Dermis microvascular lymphatic vessel endothelial cell (primary cell): ENCODE measurements at places on chromosomes 3 and 15. TPM values are rescaled to one million over a fixed set of nuclear protein-coding genes. Genes with fewer than 3 reads are reported as not detected.

The PPP1R14D gene
- not detected in 2 replicates for total RNA-seq

The TMC3 gene
- total RNA-seq, result not detected in 2 replicates

The OR5AC2 gene
- total RNA-seq, result not detected in 2 replicates

The GRK7 gene
- total RNA-seq, result not detected in 2 replicates

The MAP6D1 gene
- total RNA-seq, result 0.51 and 0.89 TPM in 2 replicates

The CACNA1D gene
- not detected in 2 replicates for total RNA-seq

The PPCDC gene
- 9.6 and 11.6 TPM in 2 replicates for total RNA-seq

The SERPINI1 gene
- total RNA-seq, result 0.76 and 1.4 TPM in 2 replicates

DNA sequence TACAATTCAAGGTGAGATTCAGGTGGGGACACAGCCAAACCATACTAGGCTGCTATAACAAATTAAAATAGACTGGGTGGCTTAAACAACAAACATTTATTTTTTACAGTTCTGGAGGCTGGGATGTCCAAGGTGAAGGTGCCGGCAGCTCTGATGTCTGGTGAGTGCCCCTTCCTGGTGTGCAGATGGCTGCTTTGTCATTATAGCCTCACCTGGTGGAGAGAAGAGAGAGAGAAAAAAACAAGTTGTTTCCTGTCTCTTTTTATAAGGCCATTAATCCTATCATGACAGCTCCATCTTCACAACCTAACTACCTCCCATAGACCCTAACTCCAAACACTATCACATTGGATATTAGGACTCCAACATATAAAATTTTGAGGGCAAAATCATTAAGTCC is 279.7 kb downstream of the ZIC1 start:
- DNase-seq, result no peak

GRCh38 chr3:190321789-190322603 is at the start of gene CLDN1:
TSS of gene CLDN1 (minus strand) at chr3:190322446. CDS start at chr3:190322206, 240 bp downstream.
- DNase-seq, result peak; percentile 24

DNA sequence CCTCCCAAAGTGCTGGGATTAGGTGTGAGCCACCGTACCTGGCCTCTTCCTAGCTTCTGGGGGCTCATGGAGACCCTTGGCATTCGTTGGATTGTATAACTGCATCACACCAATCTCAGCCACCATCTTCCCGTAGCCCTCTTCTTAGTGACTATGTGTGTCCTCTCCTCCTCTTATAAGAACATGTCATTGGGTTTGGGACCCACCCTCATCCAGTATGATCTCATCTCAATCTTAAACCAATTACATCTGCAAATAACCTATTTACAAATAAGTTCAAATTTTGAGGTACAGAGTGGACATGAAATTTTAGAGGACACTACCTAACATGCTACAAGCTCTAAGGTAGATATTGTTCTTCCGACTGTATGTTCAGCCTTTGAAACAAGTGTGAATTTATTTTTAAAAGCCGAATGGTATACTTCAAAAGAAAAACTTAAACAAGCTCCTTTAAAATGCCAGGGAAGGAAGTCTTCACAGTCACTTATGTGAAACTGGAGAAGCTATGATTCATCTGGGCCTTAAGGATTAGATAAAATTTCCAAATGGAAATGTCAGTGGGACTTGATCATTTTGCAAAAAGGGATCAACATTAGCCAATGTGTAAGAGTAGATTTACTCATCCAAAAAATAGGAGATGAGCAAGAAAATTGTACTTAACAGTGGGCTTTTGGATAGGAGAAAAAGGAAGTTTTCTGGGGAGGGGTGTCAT is 225.7 kb downstream of the MEX3B start:
- no peak for DNase-seq

DNA sequence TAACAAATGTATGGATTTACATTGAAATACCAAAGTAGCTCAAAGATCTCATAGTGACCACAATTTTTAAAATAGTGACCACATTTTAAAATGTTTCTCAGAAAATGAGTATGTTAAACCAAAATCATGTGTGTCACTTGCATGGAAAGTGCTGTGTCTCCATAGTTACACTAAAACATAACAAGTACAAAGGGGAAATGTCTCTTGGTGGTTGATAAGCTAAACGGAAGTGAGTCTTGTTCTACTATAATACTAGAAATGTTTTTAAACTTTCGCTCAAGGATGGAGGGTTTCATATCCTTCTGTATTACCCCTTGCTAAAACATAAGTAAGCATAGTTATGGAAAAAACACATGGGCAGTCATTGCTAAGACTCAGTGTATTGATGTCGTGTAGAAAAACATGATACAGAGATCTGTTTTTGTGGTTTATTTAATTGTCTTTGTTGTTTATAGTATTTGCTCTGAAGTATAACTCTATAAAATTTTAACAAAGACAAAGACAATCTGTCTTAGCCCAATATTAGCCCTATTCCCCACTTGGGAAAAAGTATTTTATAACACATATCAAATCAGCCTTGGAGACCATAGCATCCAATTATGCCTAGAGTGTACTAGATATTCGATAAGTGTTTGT is 27.0 kb upstream of the DENND4A start:
- peak; percentile 95 for DNase-seq

GRCh38 chr3:123104550-123104949 is 37.7 kb downstream of the PDIA5 start:
- DNase-seq, result peak; percentile 64

DNA sequence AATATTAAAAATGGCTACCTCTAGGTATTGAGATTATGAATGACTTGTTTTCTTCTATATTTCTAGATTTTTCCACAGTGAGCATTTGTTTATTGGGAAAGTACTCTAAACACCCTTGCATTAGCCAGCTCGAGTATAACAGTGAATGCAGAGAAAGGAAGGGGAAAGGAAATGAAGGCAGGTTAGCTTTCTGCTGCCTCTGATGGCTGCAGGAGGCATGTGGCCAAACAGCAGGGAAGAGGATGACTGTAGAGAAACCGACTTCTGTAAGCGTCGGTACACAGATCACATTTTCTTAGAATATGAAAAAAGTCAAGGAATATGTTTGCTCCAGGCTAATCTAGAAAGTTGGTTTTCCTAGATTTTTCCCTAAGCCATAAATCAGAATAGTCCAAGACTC is 19.8 kb downstream of the GNB5 start:
- DNase-seq, result peak; percentile 52

DNA sequence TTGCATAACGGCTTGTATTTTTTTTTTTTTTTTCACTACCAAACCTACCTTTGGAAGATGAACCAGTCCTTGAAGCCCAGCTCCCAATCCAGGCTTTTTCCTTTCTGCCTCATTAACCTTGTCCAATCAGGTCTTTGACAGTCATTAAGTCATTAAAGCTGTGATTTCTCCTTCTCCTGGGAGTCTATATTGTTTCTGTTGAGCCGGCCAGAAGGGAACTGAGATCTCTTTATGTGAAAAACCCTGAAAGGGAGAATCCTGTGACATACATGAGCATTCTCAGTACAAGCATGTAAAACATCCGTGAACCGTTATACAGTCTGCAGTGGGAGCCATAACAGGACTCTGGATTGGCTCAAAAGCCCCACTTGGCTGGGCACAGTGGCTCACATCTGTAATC is 40.0 kb downstream of the ZNF589 start:
- no peak for DNase-seq

- no peak for DNase-seq
Measured at GRCh38 chr3:40120806-40121205, 188.7 kb upstream of the EIF1B start.

DNA sequence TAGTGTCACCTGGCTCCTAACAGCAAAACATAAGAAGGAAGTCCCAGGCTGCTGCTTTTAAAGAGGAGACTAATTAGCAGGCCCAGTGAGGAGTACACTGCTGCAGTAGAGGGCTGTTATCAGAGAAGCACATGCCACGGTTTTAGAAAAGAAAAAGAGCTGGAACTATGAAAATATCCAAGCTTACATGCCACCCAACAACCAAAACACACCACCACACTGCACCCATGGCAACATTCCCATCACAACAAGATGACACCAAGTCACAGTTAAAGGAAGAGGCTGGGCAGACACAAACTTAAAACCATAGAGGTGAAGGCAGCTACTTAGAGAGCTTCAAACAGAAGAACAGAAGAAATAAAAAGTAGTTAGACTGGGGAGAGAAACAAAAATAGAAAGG is 37.0 kb downstream of the NPTN start:
- DNase-seq, result no peak

GRCh38 chr15:39451871-39452270 is 129.0 kb upstream of the THBS1 start:
- no peak for DNase-seq

DNA sequence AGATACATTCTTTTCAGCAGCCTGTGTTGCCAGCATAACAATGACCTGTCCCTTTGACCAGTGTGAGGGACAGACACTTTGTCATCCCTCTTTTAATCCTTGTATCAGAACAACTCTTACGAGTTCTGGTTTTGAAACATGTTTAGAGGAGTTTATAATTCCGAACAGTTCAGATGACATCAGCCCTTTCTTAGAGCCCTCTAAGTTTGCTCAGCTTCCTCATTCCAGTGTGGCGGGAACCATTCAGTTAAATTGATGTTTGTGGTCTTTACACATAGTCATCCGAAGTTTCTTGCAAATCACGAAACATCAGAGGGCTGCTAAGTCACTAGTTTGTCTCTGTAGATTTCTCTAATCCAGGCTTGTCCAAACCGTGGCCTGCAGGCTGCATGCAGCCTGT is 102.5 kb downstream of the AKAP13 start:
- DNase-seq, result no peak

DNA sequence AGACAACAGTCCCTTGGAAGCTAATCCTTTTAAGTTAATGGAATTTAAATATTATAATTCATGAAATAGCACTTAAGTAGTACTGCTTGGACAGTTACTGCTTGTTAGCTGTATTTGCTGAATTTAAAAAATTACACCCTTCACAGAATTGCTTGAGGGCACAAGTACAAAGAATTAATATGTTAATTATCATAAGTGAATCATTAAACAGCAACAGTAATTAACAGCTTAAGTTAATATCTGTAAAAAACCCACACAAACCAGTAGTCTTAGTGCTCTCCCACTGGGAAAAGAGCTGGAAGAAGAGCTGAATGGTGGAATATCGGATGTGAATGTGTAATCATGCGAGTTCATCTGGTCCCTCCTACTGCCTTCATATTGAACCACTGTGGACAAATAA is 232.0 kb downstream of the CD47 start:
- DNase-seq, result no peak

DNA sequence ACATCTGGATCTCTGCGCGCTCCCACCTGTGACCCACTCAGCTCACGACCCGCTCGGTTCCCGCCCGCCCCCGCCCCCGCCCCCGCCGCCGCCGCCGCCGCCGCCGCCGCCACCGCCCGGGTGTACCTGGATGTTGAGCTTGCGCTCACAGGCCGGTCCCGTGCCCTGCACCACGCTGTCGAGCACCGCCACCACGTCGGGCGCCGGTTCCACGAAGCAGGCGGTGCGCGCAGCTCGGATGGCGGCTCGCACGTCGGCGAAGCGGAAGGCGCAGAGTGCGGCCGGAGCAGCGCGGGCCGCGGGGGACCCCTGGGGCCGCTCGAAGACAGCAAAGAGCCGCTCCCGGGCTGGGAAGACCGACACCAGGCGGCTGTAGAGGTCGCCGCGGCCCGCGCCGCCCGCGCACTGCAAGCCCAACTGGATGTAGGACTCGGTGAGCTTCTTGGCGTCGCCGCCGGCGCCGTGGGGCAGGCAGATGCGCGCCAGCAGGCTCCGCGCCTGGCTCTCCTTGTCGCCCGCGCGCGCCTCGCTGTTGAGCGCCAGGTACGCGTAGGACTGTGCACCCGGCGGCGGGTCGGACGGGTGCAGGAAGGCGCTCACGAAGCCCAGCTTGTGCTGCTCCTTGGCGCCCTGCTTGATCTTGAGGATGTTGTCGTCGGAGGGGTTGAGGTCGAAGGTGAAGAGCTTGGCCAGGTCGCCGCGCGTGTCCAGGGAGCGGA is 1.1 kb downstream of the PLXND1 start:
- no peak for DNase-seq

DNA sequence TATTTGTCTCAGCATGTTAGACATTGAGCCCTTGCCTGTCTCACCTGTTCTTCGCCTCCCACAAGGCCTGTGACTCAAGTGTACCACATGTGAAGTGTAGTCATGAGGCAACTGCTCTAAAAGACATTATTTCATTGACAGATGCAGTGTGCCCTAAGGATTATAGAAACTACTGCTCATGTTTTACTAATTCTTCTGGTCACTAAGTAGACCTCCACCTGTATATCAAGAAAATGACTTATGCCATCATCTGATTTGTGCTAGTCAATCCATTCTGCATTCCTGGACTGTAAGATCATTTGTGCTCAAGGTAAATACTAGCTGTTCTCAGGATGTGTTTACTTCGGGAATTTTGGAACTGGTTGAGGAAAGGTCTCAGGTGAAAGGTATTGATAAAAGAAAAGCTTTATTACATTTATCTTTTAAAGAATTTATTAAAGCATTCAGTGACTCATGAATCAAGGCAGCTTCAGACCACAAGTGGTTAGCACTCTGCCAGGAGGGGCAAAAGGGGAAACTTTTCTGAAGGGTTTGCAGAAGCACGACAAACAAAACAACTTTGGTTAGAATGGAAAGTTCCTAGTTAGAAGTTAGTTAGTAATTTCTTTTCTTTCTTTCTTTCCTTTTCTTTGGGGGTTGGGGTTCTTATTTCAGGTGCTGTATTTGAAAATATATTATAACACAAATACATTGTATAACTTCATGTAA is 465.3 kb upstream of the CBLB start:
- no peak for DNase-seq

DNA sequence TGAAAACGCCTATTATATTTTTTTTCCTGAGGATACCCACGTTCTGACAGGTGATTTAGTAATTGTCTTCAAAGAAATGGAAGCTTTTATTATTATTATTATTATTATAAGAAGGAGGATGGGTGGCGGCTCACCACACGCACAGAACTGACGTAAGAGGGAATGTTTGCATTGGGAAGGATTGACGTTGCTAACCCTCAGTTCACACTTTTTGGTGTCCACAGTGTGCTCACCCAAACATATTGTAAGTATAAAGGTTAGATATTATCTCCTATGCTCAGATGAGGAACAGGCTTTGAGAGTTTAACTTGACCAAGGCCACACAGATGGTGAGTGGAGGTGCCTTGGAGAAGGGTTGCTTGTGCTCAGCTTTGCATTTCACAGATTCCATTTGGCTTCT is 533.5 kb upstream of the TBL1XR1 start:
- DNase-seq, result no peak

DNA sequence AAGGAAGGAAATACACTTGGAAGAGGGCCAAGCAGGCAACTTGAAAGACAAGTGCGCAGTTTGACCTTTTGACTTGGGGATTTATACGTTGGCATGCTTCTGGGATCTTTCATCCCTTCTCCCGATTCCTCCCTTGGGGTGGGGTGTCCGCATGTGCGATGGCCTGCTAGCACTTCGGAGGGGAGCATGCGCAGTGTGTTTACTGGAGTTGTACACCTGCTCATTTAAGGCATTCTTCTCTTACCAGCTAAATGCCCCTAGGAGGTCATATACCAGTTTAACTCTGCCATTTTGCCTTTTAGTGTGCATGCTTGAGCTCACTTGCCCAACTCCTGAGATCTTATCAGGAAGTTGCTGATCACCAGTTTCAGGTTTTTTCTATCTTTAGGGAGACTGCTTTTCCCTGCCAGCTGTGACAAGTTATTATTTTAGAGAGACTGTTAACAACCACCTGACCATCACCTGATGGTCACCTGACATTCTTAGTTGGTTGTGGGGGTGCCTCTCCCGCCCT is 63.5 kb downstream of the BFSP2 start:
- DNase-seq, result no peak
